ENCODE measurements at places on chromosomes 13 and 19.

DNA sequence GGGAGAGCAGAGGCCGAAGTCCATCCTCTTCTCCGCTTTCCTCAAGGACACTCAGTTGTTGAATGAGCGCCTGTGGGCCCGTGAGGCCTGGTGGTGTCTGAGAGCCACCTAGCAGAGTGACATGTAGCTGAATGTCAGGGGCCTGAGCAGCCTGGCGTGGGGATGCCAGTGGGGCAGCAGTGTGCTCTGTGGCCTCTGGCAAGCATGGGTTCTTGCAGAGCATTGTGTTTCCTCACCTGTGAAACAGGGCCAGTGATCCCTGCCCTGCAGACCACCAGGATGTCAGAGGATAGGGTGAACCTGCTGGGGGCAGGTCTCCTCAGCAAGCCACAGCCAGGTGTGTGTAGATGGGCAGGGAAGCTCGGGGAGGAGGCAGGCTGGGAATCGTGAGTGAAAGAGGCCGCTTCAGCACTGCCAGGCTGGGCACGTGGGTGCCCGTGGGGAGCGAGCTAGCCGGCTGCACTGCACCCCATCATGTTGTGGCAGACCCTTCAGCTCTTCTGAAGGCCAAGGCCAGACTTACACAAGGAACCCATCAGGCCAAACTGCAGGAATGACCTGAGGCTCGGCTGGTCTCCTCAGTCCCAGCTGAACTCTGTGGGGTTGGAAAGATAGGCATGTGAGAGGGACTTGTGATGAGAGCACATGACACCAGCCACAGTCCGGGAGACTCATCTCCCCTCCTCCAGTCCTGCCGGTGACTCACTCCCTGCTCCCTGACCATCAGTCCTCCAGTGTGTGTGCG is 5.0 kb downstream of the PPP1R37 start:
- DNase-seq = no peak

DNA sequence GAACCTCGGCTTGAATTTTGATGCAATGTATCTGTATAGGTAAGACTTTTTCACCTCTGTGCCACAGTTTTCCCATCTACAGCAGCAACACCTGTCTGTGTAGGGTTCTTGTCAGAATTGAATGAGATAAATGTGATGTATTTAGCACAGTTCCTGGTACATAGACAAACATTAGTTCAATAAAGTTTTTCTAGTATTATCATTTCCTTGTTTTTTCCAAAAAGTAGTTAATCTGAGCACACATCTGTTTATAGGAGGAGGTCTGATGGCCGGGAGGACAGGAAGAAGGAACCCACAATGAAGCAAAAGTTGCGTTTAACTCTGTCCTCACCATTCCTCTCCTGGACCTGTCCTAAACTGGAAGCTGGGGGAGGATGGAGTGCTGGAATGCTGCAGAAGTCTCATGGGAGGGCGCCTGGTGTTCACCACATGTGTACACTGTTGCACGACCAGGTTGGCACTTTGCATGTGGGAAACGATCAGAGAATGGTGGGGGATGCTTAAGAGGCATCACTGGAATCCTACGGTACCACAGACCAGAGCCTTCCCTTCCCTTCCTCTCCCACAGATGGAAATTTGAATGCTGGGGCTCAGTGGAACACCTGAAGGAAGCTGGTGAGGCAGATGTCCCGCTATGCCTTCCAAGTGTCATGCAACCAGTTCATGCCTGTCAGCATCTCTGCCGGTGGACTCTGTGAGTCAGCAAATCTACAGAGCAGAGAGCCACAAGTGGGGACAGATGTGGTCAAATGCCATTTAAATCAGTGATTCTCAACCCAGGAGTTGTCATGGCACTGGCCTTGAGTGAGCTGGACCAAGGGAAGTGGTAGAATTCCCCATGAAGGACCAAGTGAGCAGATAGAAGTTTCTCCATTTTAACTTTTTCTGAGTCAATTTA is 315.6 kb downstream of the DLEU7 start:
- no peak for DNase-seq

DNA sequence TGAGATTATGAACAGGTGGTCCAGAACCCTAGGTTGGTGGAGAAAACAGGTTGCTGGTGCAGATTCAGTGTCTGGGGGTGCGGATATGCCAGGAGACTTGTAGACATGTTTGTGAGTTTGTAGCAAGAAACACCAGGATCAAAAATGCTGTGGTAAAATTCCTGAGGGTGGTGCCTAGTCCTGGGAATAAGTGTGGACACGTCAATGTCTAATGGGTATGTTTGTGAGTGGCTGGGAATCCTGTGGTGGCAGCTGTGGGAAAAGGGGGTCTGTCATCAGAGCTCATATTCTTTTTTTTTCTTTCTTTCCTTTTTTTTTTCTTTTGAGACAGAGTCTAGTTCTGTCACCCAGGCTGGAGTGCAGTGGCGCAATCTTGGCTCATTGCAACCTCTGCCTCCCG is 7.2 kb downstream of the ZNF708 start:
- no peak for DNase-seq

GRCh38 chr13:66821551-66821950 is 408.6 kb downstream of the PCDH9 start:
- DNase-seq = no peak

DNA sequence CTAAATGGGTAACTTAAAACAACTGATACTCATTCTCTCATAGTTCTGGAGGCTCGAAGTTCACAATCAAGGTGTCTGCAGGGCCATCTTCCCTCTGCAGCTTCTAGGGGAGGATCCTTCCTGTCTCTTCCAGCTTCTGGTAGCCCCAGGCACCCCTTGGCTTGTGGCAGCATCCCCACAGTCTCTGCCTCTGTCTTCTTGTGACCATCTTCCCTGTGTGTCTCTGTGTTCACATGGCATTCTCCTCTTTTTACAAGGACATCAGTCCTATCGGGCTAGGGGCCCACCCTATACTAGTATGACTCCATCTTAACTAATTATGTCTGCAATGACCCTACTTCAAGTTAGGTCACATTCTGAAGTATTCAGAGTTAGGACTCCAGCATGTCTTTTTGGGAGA is 73.5 kb downstream of the ANKRD10 start:
- DNase-seq = no peak

Measured in activated CD8-positive, alpha-beta memory T cell treated with anti-CD3 and anti-CD28 coated beads, Interleukin-2, amount 50 U/mL, for 4 hours (primary cell).